Karpas-422 (cell line): ENCODE measurements at places on chromosomes 16 and 17.

DNA sequence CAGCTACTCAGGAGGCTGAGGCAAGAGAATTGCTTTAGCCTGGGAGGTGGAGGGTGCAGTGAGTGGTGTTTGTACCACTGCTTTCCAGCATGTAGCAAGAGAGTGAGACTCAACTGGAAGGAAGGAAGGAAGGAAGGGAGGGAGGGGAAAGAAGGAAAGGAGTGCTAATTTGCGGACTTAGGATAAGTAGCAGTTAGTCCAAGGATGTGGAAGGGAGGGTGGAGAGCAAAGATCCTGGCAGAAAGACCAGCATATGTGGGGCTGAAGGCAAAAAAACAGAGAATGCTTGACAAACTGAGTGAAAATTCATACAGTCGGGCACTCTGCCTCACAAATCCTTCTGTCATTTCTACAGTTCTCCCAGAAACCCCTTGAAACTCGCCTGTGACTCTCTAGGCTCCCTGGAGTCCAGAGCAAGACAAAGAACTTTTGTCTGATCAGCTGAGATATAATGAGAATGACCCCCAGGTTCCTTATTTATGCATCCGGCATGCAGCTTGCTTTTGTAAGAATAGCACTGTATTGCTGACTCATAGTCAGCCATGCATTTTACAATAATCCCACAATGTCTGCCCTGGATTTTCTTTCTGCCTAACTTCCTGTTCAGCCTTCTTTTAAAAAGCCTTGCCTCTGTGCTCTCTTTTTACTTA, 31.5 kb downstream of the CDK5RAP3 start:
- peak; percentile 89 for DNase-seq

GRCh38 chr16:85557971-85558657, 55.0 kb upstream of the GSE1 start:
- DNase-seq: no peak

GRCh38 chr17:55320594-55321426, 56.0 kb downstream of the HLF start:
- no peak for DNase-seq

- no peak for DNase-seq
Measured at GRCh38 chr16:54878301-54878700, 52.4 kb upstream of the IRX5 start.

DNA sequence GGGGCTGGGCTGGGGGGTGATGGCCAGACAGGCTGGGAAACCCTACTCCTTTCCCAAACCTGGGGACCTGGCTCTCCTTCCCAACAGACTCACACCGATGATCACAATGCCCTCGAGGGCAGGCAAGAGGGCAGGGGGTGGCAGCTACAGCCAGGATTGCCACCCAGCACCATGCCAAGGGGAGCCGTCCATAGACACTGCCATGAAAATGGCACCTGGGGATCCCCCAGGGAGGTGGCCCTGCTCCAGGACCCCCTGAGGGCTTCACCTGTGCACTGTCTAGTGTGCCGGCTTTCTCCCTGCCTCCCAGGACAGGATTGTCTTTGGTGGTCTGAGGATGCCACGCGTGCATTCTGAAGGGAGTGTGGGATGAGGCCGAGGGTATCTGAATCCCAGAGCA, 24.6 kb downstream of the RPH3AL start:
- no peak for DNase-seq

GRCh38 chr17:21452377-21453143, 76.4 kb downstream of the KCNJ12 start:
- peak; percentile 70 for DNase-seq

GRCh38 chr17:82592767-82593589, 55.3 kb downstream of the WDR45B start:
- peak; percentile 82 for DNase-seq

GRCh38 chr17:74231928-74232907, 18.8 kb downstream of the TTYH2 start:
- no peak for DNase-seq

- peak; percentile 63 for DNase-seq
Measured at GRCh38 chr17:64063766-64064224, 43.4 kb upstream of the ICAM2 start.

DNA sequence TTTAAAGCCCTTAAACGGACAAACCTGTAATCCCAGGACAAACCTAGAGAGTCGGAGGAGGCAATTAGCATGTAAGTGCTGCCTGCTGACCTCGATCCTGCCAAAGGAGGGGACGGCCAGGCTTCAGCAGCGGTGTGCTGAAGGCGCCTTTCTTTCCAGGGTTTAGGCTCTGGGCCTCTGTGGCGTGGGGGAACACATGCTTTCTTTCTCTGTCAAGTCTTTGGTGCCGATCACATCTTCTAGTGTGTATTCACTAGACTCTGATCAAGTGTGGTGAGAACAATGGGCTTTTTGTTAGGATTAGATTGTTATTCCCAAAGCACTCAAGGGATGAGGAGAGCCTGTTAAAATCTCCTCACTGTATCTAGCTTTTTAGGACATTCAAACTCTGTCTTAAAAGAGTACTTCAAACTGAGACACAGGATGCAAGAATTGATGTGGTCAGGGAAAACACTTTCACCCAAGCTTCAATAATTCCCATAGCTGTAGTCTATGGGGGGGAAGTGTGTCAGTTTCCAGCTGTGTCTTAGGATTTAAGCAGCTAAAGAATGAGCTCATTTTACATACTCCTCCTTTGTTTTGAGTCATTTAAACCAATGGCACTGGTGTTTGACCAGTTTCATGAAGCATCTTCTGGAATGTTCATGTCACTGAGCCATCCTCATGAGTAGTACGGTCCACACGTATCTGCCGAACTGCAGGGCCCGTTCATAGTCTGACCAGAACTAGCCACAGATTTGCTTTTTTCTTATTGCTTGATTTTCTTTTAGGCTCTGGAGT, 51.2 kb downstream of the RPA1 start:
- DNase-seq: no peak

- no peak for DNase-seq
Measured at GRCh38 chr17:64218066-64218465, 45.0 kb downstream of the TEX2 start.

DNA sequence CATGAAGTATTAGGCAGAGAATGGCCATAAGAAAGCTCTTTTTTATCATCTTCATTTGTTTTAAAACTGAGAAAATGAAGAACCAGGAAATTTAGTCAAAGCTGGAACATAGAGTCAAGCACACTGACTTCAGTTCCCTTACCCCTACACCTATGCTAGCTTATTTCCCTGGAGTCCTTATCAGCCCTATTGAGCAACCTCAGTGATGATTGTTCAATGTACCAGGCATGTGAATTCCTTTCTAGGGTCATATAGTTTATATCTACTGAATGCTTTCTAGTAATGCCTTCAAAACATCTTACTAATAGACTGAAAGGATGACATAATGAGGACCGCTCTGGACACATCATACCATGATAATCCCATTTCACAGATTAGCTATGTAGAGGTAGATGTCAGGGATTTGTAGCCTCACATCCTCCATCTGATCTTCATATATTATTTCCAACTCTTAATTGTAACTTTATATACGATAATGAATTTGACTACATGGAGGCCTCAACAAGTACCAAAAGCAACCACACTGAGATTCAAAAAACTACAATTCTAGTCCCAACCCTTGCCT, 460.4 kb upstream of the DYNLRB2 start:
- no peak for DNase-seq

- DNase-seq: no peak
Measured at GRCh38 chr17:53344778-53345177, 477.9 kb upstream of the KIF2B start.

GRCh38 chr16:67345401-67345800, 18.8 kb downstream of the LRRC36 start:
- DNase-seq: no peak

GRCh38 chr16:27286451-27286850, 17.9 kb upstream of the NSMCE1 start:
- no peak for DNase-seq

GRCh38 chr17:47324224-47325020, 667 bp downstream of the EFCAB13 start:
- peak; percentile 80 for DNase-seq

GRCh38 chr17:16878606-16879005, 93.3 kb downstream of the TNFRSF13B start:
- DNase-seq: no peak

DNA sequence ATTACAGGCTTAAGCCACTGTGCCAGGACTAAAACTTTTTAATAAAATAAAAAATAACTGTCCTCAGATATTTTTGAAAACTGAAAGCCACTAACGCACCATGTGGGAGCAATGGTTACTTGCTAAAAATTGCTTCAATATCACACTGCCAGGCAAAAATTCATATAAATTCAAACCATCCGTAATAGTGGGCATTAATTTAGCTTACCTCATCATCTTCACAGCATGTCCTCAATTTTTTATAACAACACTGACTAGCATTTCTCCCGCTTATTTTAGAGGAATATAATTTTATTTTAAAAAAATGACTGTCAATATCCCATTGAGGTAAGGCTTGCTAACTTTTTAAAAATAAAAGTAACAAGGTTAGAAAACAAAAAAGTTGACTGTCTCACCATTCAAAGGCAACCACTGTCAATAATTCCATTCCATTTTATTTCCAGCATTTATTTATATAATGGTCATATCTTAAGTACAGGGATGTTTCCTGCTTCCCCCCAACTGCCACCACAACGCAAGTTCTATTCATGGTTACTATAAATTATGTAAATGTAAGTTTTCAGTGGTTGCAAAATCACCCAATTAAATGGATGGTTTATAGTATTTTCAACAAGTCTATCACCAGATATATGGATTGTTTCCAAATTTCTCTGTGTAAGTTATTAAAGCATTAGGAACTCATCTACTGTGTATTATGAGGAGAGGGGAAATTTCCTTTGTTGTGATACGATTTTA, 25.4 kb downstream of the GSPT1 start:
- no peak for DNase-seq

- DNase-seq: no peak
Measured at GRCh38 chr17:75019710-75020109, 7.2 kb downstream of the MRPL58 start.
